ENCODE measurements at places on chromosomes 4 and X.

DNA sequence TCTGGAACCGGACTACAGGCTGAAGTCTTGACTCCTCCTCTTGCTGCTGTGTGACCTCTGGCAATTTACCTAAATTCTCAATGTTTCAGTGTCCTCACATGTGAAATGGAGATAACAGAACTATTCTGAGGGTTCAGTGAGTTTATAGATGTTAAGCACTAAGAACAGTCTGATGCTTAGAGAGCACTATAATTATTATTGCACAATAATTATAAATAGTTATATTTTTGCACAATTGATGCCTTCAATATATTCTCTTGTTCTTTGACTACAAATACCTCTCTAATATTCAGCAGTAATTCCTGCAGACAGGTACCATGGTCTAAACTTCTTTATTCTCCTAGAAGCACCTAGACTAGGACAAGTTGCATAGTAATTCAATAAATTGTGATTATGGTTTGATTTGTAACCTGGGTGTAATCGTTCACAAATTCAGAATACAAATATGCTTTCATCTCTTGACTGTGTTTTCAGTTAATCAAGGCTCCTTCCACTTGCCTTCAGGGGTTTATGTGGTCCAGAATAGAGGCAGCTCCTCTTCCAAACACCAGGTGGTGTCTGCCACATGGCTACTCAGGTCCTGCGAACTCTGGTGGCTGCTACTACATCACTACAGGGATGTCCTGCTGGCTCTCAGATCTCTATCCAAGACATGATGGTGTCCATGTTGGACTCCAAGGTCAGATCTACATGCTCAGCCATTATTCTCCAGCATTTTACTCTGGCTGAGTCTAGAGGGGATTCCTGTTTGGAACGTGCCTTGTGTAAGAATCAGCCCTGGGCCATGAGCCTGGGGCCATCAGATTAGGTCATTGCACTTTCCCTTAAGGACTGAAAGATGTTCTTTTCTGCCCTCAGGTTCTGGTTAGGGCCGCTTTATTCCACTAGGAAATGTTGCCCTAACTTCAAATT lies 103.4 kb downstream of the QRFPR start:
- DNase-seq: no peak

GRCh38 chr4:134807231-134807745 lies 605.7 kb upstream of the PABPC4L start:
- no peak for DNase-seq

DNA sequence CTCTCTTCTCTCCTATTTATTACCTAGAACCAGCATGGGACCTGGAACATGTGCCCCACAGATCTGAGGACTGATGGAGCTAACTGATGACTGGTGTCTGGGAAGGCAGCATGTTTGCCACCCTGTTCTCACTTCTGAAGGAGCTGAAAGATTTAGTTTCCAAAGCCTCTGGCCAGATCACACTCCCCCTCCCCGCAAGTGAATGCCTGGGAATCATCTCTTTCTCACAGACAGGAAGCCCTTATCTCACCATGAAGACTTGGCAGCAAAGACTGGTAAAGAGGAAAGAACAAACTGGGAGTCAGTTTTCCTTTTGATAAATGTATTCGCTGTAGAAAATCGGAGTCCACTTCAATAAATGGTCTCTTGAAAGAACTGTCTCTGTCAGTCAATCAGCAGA lies 21.0 kb upstream of the PCYT1B start:
- no peak for DNase-seq

GRCh38 chr4:152368001-152368400 lies 167.9 kb downstream of the FBXW7 start:
- DNase-seq: no peak

- DNase-seq: no peak
These were observed 47.0 kb downstream of the FGFRL1 start for GRCh38 chr4:1058198-1058996.

GRCh38 chr4:143215873-143216272 lies 31.2 kb downstream of the USP38 start:
- no peak for DNase-seq

DNA sequence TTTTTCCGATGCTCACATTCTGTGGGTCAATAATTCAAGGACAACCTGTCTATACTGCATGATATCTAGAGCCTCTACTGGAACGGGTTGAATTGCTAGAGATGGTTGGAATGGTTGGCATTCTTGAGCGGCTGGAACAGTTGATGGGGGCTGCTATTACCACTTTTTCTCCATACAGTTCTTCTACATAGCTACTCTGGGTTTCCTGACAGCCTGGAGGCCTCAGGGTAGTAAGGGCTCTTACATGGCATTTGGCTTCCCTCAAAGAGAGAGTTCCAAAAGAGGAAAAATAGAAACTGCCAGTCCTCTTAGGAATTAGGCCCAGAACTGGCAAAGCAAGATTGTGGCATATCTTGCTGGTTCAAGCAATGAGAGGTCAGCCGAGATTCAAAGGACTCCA lies 53.1 kb downstream of the NAA11 start:
- no peak for DNase-seq

DNA sequence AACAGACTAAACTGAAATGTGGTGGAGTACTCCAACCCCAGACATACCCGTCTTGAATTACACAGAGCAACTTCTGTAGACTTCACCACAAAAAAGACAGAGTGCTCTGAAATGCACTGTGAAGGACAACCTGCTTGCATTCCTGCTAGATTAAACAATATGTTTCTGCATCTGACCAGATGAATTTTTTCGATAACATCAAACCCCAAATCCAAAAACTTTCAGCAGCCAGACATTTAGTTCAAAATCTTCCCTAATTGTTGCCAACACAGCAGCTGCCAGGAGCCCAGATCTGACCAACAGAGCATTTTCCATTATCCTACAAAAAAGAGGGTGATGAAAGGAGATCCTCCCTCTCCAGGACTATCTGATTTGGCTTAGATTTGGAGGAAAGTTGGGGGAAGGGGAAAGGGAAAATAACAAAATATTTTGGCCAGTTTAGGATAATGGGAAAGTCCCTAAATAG lies 356.5 kb downstream of the PDGFC start:
- DNase-seq: no peak

GRCh38 chrX:22758807-22759481 lies 240.8 kb upstream of the DDX53 start:
- DNase-seq: no peak

DNA sequence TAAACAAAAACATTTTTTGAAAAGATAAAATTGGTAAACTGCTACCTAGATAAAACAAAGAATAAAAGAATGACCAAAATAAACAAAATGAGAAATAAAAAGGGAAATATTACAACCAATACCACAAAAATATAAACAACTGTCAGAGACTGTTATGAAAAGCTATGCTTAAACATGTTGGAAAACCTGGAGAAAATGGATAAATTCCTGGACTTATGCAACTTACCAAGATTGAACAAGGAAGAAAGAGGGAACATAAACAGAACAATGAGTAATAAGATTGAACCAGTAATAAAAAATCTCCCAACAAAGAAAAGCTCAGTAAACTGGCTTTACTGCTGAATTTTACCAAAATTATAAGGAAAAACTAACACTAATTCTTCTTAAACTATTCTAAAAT lies 518.7 kb downstream of the GRXCR1 start:
- DNase-seq: no peak

GRCh38 chr4:187422655-187423054 lies 572.9 kb upstream of the ZFP42 start:
- no peak for DNase-seq

DNA sequence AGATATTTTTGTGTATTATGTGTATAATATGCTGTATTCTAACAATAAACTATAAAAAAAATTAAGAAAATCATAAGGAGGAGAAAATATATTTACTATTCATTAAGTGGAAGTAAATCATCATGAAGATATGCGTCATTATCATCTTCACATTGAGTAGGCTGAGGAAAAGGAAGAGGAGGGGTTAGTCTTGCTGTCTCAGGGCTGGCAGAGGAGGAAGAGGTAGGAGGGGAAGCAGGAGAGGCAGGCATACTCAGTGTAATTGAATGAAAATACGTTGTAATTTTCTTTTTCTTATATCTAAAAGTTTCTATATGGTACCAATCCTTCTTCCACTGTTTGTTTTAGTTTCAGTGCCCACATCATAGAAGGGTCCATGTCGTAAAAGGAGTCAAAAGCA lies 9.8 kb upstream of the TMEM185A start:
- DNase-seq: no peak

- DNase-seq: no peak
These were observed 267.7 kb upstream of the GALNT7 start for GRCh38 chr4:172900900-172901299.

DNA sequence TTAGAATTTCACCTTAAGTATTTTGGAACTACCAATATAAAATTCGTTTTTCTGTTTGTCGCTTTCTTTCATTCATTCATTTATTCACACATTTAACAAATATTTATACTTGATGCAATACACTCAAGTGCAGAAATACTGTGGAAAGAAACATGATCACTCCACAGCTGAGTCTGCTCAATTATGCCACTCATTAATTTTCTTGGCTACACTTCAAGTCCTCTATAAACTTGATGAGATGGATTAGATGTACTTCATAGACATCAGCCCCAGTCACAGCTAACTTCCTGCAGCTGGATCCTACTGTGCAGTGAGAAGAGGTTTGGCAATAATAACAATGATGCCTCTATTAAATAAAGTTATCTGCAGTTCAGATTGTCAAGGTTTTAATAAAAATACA lies 208.1 kb downstream of the PDGFC start:
- peak; percentile 42 for DNase-seq

DNA sequence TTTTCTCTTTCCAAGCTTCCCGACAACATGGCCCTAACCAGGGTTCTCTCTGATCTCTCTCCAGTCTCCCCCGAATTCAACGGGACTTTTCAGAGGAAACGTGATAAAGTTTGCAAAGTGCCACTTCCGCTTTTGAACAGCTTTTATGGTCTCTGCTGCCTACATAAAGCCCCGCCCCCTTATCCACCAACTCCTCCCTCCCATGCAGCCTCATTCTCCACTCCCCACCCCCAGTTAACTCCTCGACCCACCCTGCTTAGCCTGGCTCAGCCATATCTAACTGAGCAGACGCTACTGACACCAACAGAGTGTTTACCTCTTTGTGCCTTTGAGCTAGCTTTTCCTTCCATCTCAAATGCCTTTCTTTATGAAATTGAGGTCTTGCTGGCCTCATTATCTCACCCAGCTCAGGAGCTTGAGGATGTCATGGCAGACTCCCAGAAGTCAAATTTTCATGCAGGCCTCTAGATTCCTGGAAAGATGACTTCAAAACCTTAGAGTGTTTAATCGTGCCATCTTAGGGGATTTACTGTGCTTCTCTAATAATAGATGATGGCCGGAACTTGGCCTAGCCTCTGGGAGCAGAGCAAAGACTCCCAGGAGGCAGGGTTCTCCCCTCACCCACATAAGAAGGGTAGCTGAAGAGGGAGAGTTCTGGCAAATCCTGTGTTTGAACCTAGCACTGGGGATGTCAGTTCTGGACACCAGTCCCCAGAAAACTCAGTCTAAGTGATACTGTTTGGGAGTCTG lies 606.0 kb downstream of the BCOR start:
- no peak for DNase-seq

GRCh38 chrX:106611679-106612392 lies at the start of gene RADX:
Gene RADX (plus strand): TSS chrX:106611978. CDS start chrX:106612081, 103 bp downstream.
- peak; percentile 28 for DNase-seq

GRCh38 chrX:86263526-86263925 lies 115.3 kb downstream of the DACH2 start:
- DNase-seq: no peak

- peak; percentile 68 for DNase-seq
These were observed 203.6 kb downstream of the SPRY1 start for GRCh38 chr4:123599920-123600810.

DNA sequence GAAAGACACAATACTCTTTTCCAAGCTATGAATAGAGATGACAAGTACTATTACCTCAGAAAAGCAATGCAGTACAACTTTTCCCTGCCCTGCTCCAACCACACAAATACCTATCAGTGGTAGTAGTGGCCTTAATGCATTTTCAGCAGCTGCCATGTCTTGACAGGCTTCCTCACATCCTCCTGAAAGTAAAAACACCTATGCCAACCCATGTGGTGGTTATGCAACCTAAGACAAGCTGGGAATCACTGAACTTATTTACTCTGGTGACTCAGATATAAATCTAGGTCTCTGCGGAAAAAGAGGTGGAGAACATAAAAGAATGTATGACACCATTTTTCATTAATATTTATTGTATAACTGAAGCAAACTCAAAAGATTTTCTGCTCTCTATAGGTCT lies 14.5 kb downstream of the WDFY3 start:
- DNase-seq: no peak

DNA sequence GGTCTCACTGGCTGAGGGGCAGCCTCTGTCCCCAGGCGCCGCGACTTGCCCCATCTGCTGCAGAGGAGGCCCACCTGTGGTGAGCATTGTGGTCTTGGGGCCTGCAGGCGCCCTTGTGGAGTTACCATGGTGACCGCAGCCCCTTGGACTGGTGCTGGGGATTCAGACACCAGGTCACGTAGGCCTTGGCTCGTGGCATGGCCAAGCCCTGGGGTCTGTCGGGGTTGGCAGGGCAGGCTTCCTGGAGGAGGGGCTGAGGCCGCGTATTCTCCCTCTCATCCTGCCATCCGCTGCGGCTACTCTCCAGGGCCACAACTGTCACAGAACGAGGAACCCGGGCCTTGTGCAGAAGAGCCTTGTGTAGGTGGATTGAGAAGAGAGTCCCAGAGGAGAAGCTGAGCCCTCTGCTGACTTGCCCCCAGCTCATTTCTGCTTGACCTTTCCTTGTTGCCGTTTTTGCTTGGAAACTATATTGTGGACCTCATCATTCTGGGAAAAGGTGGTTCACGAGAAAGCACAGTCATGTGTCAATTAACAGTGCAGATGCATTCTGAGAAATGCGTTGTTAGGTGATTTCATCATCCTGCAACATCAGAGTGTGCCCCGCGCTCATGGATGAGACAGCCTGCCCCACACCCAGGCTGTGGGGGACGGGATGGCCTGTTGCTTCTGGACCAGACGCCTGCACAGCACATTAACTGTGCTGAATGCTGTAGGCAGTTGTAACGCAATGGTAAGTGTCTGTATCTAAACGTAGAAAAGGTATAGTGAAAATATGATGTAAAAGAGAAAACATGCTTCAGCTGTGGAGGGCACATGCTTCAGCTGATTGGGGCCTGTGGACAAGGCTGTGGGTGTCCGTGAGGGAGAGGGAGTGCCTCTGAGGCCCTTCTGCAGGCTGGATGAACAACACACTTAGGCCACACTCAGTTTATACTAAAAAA lies 38.5 kb downstream of the TRMT44 start:
- no peak for DNase-seq

- DNase-seq: no peak
These were observed 23.9 kb downstream of the STIM2 start for GRCh38 chr4:26884486-26884988.

GRCh38 chr4:72887152-72887551 lies 182.4 kb downstream of the COX18 start:
- no peak for DNase-seq

GRCh38 chr4:23015821-23016220 lies 323.1 kb downstream of the GBA3 start:
- no peak for DNase-seq

GRCh38 chr4:176358083-176358469 lies 38.3 kb downstream of the SPCS3 start:
- DNase-seq: no peak

GRCh38 chr4:123516576-123516975 lies 120.0 kb downstream of the SPRY1 start:
- DNase-seq: no peak

- DNase-seq: peak; percentile 72
These were observed 63.0 kb downstream of the ZNF732 start for GRCh38 chr4:242121-242848.

- DNase-seq: no peak
These were observed 123.2 kb downstream of the BMPR1B start for GRCh38 chr4:94880956-94881355.

- no peak for DNase-seq
These were observed 5.0 kb downstream of the IL9R start for GRCh38 chrX:156002507-156002906.

- no peak for DNase-seq
These were observed 298.5 kb upstream of the NR3C2 start for GRCh38 chr4:148740701-148741100.

Measured in NCI-H2029 (cell line).